ENCODE measurements at places on chromosomes 11 and 22.
A peak's percentile ranks its signal among the peaks of the same experiment; 100 is the strongest.

- DNase-seq = no peak
Observed at GRCh38 chr11:16049611-16050010, 306.7 kb downstream of the SOX6 start.

- DNase-seq = no peak
Observed at GRCh38 chr11:33891714-33892327, at the start of gene LMO2. Gene LMO2 (minus strand): TSS chr11:33892076. CDS start chr11:33869716, 22,360 bp downstream.

GRCh38 chr11:10908215-10908951, 50.5 kb upstream of the ZBED5 start:
- DNase-seq = no peak

- DNase-seq = no peak
Observed at GRCh38 chr11:8839957-8840945, 70.7 kb upstream of the AKIP1 start.

GRCh38 chr11:125514336-125515101, 18.5 kb upstream of the FEZ1 start:
- DNase-seq = peak; percentile 36

DNA sequence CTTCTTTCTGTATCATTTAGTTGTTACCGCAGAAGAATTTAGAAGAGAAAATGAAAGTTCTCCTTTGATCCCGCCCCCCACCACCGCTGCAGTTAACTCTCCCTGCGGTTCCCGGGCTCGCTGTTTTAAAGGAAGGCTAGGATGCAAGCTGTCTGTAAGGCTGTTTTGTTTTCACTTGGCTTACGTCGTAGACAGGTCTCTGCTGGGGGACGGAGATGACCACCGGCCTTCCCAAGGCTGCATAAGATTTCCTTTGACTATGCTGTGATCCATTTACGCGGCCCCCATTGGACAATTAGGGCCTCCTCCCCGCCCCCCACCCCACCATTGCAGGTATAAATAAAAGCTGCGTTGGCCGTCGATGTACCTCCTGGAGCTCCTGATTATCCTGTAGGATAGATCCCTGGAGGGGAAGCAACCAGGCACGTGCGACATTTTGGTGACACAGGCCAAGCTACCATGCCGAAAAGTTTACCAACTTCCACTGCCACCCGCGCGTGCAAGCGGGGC, 1.4 kb upstream of the CPT1A start:
- no peak for DNase-seq

GRCh38 chr11:111765320-111765983, 737 bp downstream of the PPP2R1B start:
- peak; percentile 2 for DNase-seq

- no peak for DNase-seq
Observed at GRCh38 chr11:108654994-108655631, 9.8 kb upstream of the DDX10 start.

DNA sequence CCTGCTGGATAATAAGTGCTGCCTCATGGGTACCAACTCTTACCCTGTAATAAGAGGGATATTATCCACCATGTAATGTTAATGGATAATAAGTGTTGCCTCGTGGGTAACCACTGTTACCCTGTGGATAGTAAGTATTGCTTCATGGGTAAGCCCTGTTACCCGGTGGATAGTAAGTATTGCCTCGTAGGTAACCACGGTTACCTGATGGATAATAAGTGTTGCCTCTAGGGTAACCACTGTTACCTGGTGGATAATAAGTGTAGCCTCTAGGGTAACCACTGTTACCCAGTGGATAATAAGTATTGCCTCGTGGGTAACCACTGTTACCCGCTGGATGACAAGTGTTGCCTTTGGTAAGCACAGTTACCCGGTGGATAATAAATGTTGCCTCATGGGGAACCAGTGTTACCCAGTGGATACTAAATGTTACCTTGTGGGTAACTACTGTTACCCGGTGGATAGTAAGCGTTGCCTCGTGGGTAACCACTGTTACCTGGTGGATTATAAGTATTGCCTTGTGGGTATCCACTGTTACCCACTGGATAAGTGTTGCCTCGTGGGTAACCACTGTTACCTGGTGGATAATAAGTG, 18.6 kb upstream of the NXPE4 start:
- DNase-seq = no peak

Measured in stimulated activated CD4-positive, alpha-beta T cell treated with anti-CD3 and anti-CD28 coated beads, Interleukin-15, amount 100 ng/mL, for 48 hours (primary cell).